ENCODE measurements at places on chromosomes 2 and 18.

DNA sequence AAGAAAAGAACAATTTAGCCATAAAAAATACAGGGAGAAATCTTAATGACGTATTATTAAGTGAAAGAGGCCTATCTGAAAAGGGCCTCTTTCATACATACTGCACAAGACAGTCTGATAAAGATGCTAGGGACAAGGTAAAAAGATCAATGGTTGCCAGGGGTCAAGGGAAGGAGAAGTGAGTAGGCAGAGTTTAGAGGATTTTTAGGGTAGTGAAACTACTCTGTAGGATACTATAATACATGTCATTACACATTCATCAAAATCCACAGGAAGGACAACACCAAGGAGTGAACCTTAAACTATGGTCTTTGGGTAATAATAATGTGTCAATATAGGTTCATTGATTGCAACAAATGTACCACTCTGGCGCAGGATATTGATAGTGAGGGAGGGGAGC, 289.3 kb downstream of the FSIP2 start:
- no peak for DNase-seq

DNA sequence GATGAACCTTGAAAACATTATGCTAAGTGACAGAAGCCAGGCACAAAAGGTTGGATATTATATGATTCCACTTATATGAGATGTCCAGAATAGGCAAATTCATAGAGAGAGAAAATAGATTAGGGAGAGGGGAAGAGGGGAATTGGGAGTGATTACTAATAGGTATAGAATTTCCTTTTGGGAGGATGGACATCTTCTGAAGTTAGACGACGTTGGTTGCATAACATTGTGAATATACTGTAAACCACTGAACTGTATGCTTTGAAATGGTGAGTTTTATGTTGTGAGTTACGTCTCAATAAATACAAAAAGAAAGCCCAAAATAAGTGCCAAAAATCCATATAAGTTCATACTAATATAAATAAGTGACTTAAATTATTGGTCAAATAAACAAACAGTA, 18.6 kb upstream of the CYP26B1 start:
- no peak for DNase-seq

DNA sequence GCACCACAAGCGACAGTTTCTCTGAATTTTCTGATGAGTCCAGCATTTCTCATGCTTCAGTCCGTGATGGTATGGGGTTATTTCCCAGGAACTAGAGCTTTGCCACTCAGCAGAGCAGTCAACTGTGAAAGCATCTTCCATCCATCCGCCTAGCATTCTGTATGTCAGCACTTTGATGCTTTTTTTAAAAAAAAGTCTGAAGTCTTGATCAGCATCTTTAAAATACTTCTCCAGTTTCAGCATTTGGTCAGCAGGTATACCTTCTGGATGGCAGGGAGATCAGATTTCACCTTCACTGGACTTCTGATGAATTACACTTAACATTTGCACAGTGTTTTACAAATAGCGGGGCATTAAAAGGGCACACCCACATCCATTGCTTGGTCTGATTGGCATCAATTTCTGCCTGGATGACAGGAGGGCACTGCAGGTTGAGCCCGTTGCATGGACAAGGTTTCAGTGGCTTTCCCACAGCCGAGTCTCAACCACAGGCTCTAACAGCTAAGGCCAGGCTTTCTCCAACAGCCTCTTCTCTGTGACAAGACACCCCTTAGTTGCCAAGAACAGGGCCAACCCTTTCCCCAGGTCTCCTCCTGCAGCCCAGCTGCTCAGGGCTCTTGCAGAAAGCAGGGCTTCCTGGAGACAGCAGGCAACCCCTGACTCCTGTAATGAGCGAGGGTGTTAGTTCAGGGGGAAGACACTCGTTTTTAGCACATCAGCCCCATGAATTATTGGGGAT, 54.0 kb downstream of the EMILIN2 start:
- DNase-seq = no peak

GRCh38 chr2:6883448-6884122, 6.0 kb downstream of the RSAD2 start:
- no peak for DNase-seq

- no peak for DNase-seq
Observed at GRCh38 chr2:32614084-32614483, 13.8 kb upstream of the TTC27 start.

DNA sequence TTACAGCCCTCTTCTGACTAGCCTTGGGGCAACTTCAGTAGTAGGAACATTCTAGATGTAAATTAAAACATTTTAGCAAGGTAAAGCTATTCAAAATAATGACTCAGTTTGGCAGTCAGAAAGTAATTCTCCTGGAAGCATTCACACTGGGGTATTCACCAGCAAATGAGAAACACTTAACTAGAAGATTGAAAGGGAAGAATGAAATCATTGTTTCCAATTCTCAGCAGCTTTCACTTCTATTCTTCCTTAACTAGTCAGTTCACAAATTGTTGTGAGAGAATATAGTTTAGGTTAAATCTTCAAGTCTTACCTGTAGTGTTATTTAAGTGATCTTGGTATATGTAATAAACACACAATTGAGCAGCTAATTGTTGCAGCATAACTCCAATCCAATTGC, 1135.6 kb upstream of the FAM98A start:
- DNase-seq = no peak

- no peak for DNase-seq
Observed at GRCh38 chr2:9693196-9693491, 62.3 kb upstream of the YWHAQ start.

DNA sequence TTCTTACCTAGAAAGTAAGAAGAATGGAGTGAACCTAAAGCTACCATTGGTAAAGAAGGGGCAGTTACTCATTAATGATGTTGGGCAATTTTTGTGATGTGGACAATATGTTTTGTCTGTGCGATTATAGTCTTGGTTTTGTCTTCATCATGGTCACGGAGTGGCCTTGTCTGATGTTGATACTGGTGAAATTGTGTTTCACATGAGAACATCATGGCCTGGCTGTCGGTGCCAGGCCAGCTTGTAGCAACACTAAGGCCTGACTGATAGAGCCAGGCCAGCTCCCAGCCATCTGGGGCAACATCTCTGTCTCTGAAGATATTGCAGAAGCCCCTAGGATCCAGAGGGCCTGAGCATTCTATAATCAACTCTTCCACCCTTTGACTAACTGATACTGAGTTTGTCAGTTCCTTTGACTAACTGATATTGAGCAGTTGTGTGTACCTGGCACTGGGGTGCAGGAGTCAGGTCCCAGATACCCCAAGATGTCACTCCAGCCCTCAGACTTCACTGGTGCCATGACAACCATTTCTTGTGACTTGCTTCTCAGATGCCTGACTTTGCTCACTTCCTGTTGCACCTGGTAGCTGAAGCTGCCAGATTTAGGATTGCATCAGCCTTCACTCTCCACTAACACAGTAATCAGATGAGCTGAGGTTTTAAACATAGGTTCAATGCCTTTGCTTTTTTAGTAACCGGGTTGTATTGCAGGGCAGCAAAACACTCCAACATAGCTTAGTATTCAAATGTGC, 62.5 kb downstream of the RPIA start:
- DNase-seq = peak; percentile 36

GRCh38 chr2:236993-237539, 26.8 kb downstream of the SH3YL1 start:
- no peak for DNase-seq

DNA sequence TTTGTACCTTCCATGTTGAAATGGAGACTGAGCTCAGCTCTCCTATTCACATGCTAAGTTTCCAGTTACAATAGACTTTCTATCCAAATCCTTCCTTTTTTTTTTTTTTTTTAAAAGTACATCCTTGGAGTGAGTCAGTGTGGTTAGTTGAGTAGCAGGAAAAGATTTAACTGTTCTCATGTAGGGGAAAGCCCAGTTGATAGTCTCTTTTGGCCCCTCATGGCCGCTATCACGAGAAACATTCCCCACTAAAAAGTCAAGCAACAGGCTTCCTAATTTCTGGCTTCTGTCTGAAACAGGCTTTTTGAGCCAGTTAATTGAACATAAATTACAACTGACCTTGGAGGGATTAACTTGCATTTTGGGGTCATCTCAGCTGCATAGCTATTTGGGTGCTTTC, 161.3 kb downstream of the MEIS1 start:
- no peak for DNase-seq

GRCh38 chr2:239173301-239173700, 227.5 kb downstream of the HDAC4 start:
- no peak for DNase-seq

DNA sequence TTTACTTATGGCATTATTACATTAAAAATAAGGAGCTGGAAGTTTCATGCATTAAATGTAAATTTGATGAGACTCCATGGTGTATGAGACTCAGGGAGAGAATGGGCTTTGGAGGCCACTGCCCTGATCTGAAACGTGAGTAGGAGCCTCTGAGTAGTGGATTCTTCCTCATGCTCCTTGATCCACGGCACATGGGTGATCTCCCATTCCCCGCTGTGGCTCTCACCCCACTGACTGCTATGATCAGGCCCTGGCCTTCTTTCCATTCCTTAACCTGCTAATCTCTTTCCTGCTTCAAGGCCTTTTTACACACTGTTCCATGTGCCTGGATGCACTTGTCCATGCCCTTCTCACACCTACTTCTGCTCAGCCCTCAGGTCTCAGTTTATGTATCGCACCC, 68.4 kb downstream of the SMAD7 start:
- DNase-seq = no peak

DNA sequence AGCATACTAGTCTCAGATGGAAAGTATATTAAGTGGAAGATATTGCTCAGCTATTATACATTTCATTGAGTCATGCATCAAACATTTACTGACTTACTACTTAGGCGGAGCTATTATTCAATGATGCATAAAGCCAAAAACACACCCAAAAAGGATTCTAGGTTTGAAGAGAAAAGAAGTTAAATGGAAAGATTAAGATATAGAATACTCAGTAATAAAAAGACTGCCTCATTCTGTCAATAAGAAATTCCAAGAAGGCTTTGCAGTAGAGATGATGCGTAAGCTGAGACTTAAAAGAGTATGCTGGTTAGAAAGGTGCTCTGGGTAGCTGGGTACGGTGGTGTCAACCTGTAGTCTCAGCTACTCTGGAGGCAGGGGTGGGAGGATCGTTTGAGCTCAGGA, 27.6 kb downstream of the STK17B start:
- no peak for DNase-seq

DNA sequence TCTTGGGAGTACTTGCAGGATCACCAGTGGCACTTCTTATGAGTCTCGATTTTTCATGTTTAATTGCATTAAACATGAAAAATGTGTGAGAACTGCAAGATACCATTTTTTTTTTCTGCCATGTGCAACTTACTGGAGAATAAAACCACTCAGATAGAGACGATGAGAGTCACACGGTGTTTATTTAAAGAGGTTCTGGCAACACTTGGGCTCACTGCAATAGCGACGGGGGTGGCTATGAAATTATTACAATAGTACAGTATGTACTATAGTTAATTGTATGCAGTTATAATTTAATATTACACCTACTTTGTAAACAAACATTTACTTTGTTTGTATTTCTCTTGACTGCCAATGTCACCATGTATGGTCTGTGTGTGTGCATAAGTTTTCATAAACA, 479.8 kb downstream of the NUP35 start:
- DNase-seq = no peak

Data from activated naive CD8-positive, alpha-beta T cell treated with anti-CD3 and anti-CD28 coated beads, Interleukin-2, amount 10 ng/mL, durations not matched to agents 7 days and 5 days (primary cell).